ENCODE measurements at places on chromosomes 7 and 10. TPM values are rescaled to one million over a fixed set of nuclear protein-coding genes. Genes with fewer than 3 reads are reported as not detected.

DNA sequence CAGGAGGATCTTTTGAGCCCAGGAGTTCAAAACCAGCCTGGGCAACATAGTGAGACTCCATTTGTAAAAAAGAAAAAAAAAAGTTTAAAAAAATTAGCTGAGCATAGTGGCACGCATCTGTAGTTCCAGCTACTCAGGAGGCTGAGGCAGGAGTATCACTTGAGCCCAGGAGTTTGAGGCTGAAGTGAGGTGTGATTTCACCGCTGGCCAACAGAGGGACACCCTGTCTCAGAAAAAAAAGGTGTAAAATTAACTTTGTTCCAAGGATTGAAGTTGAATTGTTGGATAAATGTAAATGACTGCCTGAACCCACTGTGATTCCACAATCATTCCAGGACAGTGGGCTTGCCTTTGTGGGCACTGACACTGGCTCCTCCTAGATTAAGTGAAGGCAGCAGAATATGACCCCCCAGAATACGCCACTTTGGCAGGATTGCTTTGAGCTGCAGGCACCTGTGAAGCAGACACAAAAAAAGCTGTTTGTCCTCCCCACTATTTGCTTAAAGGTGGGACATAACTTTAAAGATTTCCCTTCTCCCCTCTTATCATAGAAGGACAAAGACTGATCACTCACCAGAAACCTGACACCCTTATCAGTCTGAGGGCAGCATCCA lies 57.2 kb upstream of the FOXI2 start:
- DNase-seq = no peak

TRPV5 gene
- total RNA-seq = 0.22 TPM

DNA sequence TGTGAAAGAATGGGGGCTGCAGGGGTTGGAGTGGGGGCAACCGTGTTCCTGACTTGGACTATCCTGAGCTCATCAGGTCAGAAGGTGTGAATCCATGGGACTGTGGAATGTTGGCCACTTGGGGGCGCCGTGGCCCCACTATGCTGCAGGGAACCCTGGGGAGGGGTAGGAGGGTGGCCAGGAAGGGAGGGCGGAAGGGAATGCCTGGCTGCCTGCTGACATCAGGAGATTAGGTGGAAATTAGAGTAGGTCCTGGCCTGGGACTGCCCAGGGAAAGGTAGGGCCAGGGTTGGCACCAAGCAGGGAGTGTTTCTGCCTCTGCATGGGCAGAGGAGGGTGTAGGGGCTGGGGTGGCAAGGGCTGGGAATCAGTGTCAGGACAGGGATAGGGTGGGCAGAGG lies 65.8 kb upstream of the PRSS58 start:
- no peak for DNase-seq

FAM237B gene
- not detected for total RNA-seq
